Right cardiac atrium (tissue), 5 donors: ENCODE measurements at places on chromosomes 2 and 18. TPM values are rescaled to one million over a fixed set of nuclear protein-coding genes. Genes with fewer than 3 reads are reported as not detected.

- DNase-seq, result no peak
Measured at GRCh38 chr18:32468147-32468845, 2.4 kb downstream of the GAREM1 start.

DNA sequence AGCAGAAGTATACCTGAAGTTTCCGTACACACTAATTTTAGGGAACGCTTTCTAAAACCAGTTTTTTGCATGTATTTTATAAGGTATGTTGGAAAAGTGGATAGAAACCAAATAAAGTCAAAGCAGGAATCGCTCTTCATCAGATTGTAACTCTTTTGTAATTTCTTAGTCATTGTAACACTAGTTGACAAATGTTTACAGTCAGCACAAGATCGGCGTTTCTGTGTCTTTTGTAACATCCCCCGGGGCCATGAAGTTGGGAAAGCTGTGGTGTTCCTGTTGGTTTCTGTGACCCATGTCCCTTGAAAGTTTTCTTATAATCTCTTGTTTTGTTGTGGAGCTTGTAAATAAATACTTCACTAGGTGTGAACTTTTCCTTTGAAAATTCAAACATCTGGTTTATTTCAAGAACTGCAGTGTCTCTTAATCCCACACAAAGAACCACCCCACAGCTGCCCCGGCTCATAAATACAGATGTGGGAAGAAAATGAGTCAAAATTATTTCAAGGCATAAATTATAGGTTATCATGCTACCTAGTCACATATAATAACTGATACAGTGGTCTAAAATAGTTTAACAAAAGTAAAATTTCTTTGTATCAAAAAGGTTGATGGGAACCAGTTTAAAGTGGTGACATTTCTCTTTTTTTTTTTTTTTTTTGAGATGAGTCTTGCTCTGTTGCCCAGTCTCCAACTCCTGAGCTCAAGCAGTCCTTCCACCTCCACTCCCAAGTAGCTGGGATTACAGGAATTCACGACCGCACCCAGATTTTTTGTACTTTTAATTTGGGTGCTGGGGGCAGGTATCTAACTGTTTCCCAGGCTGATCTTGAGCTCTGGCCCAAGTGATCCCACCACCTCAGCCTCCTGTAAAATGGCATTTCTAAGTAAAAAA is 751 bp upstream of the NMI start:
- DNase-seq, result peak; percentile 42

GRCh38 chr18:26506012-26506411 is 42.3 kb downstream of the KCTD1 start:
- no peak for DNase-seq

The SRD5A2 gene
- total RNA-seq, result not detected

The CLEC4F gene
- total RNA-seq, result 0.40 TPM

DNA sequence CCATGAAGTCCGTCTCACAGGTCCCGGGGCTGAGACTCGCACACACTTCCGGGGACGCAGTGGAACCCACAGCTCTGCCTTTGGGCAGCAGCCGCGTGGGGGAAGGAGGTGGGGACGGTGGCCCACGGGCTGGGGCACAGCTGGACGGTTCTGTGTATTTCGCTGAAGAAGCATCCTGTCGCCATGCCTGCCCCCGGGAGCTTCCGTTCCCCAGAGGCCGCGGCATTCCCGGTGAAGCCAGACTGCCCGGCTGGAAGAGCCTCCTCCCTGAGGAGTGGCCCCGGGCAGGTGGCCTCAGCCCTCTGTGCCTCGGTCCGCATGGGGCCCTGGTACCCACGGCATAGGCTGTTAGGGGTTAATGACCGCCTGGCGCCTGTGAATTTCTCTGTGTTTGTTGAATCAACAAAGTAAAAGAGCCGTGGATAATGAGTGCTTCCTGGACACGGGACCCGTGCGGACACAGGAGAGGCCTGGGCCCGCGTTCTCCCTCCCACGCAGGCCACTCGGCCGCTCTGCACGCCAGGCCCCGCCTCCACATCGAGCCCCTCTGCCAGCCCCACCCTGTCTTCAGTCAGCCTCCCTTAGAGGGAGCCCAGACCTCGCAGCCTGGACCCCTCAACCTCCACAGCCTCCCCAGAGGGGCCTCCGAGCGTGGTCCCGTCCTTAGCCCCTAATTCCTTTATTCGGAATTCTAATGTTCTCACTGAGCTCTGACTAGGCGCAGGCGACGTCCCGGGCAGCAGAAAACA is 51.0 kb downstream of the KCNG2 start:
- no peak for DNase-seq
